ENCODE measurements at places on chromosomes 12 and 14.

GRCh38 chr12:42568952-42569915 is 20.3 kb downstream of the PRICKLE1 start:
- DNase-seq = peak; percentile 74

DNA sequence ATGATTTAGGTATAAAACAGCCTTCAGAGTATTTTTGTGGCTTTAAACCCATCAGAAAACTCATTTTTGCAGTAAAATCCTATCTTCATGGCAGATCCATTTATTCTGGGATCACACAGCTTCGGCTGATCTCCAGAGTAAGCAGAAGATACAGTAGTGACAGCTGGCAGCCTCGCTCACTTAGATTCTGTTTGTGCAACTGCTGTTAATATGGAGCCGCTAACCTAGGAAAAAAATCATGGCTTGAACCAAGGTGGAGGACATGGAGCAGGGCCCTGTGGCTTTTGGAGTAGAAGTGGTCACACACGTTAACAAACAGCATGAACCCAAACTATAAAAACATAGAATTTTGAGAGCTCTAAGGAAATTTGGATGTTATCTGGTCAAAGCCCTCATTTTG is 137.2 kb upstream of the ARHGAP5 start:
- no peak for DNase-seq

DNA sequence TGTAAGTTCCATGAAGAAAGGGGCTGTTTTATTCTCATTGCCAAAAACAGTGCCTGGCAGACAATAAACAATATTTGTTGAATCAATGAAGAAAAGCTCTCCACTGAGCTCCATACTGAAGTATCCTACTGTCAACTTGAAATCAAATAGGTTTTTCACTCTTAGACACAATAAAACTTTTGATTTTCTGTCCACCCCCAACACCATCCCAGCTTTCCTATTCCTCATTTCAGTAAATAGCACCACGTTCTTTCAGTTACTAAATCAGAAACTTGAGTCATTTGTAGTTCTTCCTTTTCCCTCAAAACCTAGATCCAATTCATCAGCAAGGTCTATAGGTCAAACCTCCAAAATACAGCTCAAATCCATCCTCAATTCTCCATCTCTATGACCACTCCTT is 113.3 kb downstream of the PTGER2 start:
- no peak for DNase-seq

GRCh38 chr12:115507951-115508722 is 769.4 kb downstream of the MED13L start:
- DNase-seq = no peak

DNA sequence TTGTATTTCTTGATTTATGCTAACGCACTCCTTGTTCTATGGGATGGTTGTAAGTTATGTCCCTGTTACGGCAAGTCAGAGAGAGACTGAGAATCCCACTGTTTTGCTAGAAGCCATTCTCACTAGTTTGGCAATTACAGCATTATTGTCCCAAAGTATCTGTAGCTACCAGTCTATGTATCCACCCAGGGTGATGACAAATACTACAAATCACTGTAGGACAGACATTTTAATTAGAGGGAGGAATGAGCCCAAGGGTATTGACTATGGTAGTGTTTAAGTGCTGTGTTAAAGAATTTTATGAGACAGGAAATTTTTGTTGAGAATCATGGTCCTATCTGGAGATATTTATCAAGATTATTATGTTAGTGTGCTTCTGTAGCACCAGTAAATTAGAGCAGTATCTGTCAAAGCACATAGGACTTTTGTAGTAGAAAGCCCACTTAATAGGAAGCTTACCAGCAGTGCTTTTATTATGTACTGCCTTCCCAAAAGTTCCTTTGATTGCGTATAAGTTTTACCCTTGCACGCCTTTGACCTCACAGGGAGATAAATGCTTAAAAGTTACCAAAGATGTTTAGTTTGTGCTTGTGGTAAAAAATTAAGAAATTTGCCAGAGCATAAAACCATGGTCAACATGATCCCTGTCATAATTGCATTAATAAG is 10.7 kb downstream of the PRKCH start:
- DNase-seq = no peak

DNA sequence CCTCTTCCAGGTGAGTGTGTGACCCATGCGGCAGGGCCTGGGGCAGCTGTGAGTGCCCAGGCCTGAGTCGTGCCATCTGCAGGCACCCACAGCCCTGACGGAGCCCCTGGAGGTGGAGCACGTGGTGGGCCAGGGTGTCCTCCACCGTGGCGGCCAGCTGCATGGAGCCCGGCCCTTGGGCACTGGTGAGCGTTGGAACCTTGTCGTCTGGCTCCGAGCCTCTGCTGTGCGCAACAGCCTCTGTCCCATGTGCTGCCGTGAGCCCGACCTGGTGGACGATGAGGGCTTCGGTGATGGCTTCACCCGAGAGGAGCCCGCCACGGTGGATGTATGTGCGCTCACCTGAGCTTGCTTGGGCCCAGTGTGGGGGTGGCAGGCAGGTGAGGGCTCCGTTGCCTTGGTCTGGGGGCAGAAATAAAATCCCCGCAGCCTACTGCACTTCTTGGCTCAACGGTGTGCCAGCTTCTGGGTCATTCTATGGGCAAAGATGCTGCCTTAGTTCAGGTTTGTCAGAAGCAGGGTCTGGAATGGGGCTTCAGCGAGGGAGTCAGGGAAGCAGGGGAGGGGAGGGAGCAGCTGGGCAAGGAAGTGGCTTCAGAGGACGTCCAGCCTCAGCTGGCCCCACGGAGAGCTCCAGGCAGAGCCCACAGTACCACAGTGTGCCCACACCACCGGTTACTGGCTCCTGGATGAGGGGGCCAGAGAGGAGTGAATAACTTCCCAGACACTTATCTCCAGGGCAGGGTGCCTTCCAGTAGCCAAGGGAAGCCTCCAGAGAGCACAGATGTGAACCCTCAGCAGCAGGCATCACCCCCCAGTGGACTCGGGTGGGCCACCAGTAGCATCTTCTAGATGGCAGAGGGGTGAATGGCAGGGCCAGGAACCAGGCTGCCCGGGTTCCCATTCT is 1.2 kb upstream of the ARL6IP4 start:
- no peak for DNase-seq

- no peak for DNase-seq
Measured at GRCh38 chr14:53840444-53840843, 116.2 kb downstream of the BMP4 start.

All from fibroblast of mammary gland (primary cell).